ENCODE measurements at places on chromosomes 2 and 18. TPM values are rescaled to one million over a fixed set of nuclear protein-coding genes. Genes with fewer than 3 reads are reported as not detected.

The FTCDNL1 gene
- total RNA-seq, result 3.0 TPM

The TFCP2L1 gene
- 29.7 TPM for total RNA-seq

The KCNF1 gene
- 29.8 TPM for total RNA-seq

The GKN2 gene
- total RNA-seq, result 2.4 TPM

The MSTN gene
- total RNA-seq, result not detected

The TXNDC2 gene
- 0.06 TPM for total RNA-seq

The RPRM gene
- total RNA-seq, result 0.05 TPM

The ASPRV1 gene
- 0.38 TPM for total RNA-seq

The PAIP2B gene
- 0.23 TPM for total RNA-seq

The TMEM200C gene
- not detected for total RNA-seq

The CAPN14 gene
- 0.04 TPM for total RNA-seq

The NEUROD1 gene
- not detected for total RNA-seq

The SLC9A4 gene
- not detected for total RNA-seq

The EIF2AK3 gene
- 34.3 TPM for total RNA-seq

The CYRIA gene
- total RNA-seq, result 0.72 TPM

The ERLEC1 gene
- total RNA-seq, result 52.5 TPM

The MATN3 gene
- total RNA-seq, result 17.0 TPM

The EPB41L3 gene
- total RNA-seq, result 0.02 TPM

The USP34 gene
- 47.5 TPM for total RNA-seq

The FOXI3 gene
- total RNA-seq, result 0.06 TPM

The CD226 gene
- total RNA-seq, result 0.11 TPM

The AMER3 gene
- total RNA-seq, result not detected

The SCN2A gene
- not detected for total RNA-seq
